Melanocyte of skin (primary cell): ENCODE measurements at places on chromosomes 5 and 9. TPM values are rescaled to one million over a fixed set of nuclear protein-coding genes. Genes with fewer than 3 reads are reported as not detected.

Gene PCDHB7
- under 0.01 TPM in 2 replicates for total RNA-seq

Gene SLC12A7
- 21.1 and 21.3 TPM in 2 replicates for total RNA-seq

Gene THBS4
- 0.69 and 1.5 TPM in 2 replicates for total RNA-seq

Gene GLRA1
- not detected in 2 replicates for total RNA-seq

Gene PCDHB4
- total RNA-seq = 0.36 and 0.69 TPM in 2 replicates

Gene ACTBL2
- total RNA-seq = 0.31 and 0.33 TPM in 2 replicates

Gene IFNA21
- total RNA-seq = not detected in 2 replicates

Gene FOXD4L4
- total RNA-seq = under 0.01 TPM in 2 replicates

Gene TMEM215
- total RNA-seq = under 0.01 TPM in 1 of 2 replicates, not detected in the other

Gene MEGF10
- total RNA-seq = under 0.01 and 1.1 TPM in 2 replicates

Gene FOXI1
- not detected in 2 replicates for total RNA-seq

Gene SLC27A4
- total RNA-seq = 39.6 and 48.7 TPM in 2 replicates

Gene PHF24
- total RNA-seq = 1.00 and 1.9 TPM in 2 replicates

Gene MSX2
- total RNA-seq = 1.3 and 1.4 TPM in 2 replicates

Gene IGFBPL1
- total RNA-seq = 0.31 TPM in 1 of 2 replicates, not detected in the other

Gene C7
- not detected in 2 replicates for total RNA-seq

Gene GPBP1
- 71.6 and 76.3 TPM in 2 replicates for total RNA-seq

Gene SLC36A3
- total RNA-seq = not detected in 2 replicates

Gene FOXD4L3
- under 0.01 TPM in 1 of 2 replicates, not detected in the other for total RNA-seq

Gene GIN1
- 3.3 and 7.9 TPM in 2 replicates for total RNA-seq

Gene MED7
- total RNA-seq = 7.9 and 17.4 TPM in 2 replicates

Gene SCGB3A2
- total RNA-seq = not detected in 2 replicates

Gene TAF11L10
- not detected in 2 replicates for total RNA-seq

Gene CATSPER3
- not detected in 2 replicates for total RNA-seq

Gene NOXA1
- total RNA-seq = under 0.01 and 0.46 TPM in 2 replicates

Gene TLR4
- 28.7 and 43.7 TPM in 2 replicates for total RNA-seq

Gene HBEGF
- total RNA-seq = 1.8 and 3.1 TPM in 2 replicates

Gene CFAP157
- total RNA-seq = 0.15 TPM in 1 of 2 replicates, not detected in the other

Gene ADRA1B
- 5.8 and 9.3 TPM in 2 replicates for total RNA-seq

Gene ANKRD20A1
- 1.1 TPM in 1 of 2 replicates, not detected in the other for total RNA-seq

Gene RHOBTB3
- 68.1 and 163 TPM in 2 replicates for total RNA-seq
